Astrocyte (in vitro differentiated cells and primary cell): ENCODE measurements at places on chromosomes 12 and 14.

- no peak for DNase-seq
Observed at GRCh38 chr12:47264951-47265350, 185.2 kb upstream of the AMIGO2 start.

DNA sequence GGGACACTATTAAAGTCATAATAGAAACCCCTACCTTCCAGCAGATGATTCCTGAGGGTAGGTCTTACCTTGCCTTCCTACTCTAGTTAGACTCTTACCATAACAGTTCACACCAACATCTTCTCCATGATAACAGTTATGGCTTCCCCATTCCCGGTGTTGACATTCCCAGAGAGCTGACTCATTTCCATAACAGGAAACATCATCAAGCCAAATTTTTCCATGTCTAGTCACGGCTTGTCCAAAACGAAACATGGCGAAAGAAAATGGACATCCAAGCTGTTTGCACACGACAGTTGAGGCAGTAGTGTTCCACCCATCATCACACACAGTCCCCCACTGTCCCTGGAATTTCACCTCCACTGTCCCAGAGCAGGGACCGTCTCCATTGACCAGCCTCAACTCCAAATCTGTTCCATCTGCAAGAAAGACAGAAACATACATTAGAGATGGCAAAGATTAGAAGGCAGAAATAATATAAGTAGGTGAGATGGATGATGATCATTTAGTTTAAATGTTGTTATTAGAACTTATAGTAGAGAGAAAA is 10.6 kb downstream of the CD163L1 start:
- peak; percentile 66 for DNase-seq

DNA sequence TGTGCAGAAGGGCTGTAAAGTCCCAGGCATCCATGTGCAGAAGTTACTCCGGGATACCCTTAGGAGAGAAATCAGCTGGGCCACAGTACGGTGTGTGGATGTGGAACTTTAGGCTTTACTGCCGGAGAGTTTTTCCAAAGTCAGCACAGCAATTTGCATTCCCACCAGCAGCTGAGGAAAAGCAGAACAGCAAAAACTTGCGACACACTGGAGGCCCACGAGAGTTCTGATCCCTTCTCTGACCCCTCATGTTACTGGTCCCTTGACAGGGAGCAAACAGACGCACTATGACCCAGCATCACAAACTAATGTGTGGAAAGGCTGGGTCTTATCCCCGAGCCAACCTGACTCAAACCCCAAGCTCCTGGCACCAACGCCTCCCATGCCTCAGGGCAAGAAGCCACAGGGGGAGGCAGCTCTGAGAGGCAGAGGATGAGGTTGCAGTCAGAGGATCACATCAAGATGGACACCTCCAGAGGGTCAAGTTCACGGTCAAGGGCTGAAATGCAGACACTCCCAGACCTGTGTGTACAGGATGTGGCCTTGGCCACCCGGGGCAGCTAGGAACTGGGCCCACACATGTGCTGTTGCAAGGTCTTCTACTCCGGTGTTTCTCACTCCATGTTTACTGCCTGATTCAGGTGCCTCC is 38.6 kb downstream of the CCDC88C start:
- no peak for DNase-seq

GRCh38 chr14:50087341-50088116 is 28.8 kb downstream of the VCPKMT start:
- DNase-seq, result no peak

- DNase-seq, result peak; percentile 89
Observed at GRCh38 chr14:79598339-79598738, 613.0 kb downstream of the DIO2 start.

GRCh38 chr12:41856228-41856627 is 288.4 kb downstream of the GXYLT1 start:
- DNase-seq, result no peak

GRCh38 chr14:71290960-71291466 is 383.8 kb downstream of the PCNX1 start:
- DNase-seq, result peak; percentile 91

- no peak for DNase-seq
Observed at GRCh38 chr12:123879101-123879500, 93.5 kb downstream of the CCDC92 start.

- no peak for DNase-seq
Observed at GRCh38 chr14:82897469-82898308, 1364.0 kb upstream of the SEL1L start.

DNA sequence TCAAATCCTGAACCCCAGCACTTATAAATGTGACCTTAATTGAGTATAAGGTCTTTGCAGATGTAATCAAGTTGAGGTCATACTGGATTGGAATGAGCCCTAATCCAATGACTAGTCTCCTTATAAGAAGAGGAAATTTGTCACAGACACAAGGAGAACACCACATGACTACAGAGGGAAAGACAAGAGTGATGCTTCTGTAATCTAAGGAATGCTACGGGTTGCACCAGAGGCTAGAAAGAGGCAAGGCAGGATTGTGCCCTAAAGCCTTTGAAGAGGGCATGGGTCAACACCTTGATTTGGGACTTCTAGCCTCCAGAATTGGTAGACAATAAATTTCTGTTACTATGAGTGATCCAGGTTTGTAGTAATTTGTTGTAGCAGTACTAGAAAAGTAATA is 135.0 kb downstream of the FOXG1 start:
- DNase-seq, result no peak

GRCh38 chr12:86376052-86376451 is 119.9 kb upstream of the MGAT4C start:
- no peak for DNase-seq

DNA sequence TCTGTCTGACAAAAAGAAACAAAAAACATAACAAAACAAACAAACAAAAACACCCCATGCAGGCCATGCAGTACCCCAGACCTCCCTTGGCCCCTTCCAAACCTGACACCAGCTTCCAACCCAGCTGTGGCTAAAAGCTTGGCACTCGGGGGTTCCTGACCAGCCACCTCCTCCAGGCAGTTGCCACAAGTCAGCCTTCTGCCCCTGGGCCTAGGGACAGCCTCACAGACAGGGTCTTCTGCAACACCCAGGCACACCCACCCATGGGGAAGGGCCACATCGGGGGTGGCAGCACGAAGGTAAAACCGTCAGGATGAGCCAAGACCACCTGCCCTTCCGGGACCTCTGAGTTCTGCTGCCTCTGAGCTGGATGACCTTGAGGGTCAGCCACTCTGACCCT is 10.7 kb upstream of the TMEM119 start:
- DNase-seq, result no peak

DNA sequence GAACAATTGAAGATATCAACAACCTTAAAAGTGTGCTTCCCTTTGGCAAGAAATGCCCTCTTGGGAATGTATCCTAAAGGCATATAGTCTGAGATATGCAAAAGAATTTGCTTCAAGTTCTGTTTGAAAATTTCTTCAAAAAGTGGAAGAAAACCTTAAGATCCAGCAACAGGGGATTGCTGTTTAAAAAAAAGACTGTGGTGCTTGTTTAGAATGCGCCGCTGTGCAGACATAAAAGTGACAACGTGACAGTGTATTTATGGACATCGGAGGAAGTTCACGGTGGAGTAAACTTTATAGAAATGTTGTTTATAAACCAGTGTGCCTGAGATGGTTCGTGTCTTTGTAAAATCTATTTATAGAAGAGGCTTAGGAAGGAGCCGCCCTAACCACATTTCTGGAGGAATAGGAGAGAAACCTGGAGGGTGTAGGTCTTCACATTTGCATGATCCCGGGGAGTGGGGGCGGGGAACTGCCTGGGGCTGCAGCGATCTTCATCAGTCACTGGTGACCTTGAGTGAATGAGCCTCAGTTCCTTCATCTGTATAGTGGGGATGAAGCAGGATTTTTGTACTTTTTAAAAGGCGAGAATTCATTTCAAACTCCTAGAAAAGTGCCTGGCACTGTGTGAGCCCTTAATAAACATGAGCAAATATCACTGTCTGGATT is 27.5 kb downstream of the ADGRD1 start:
- no peak for DNase-seq

DNA sequence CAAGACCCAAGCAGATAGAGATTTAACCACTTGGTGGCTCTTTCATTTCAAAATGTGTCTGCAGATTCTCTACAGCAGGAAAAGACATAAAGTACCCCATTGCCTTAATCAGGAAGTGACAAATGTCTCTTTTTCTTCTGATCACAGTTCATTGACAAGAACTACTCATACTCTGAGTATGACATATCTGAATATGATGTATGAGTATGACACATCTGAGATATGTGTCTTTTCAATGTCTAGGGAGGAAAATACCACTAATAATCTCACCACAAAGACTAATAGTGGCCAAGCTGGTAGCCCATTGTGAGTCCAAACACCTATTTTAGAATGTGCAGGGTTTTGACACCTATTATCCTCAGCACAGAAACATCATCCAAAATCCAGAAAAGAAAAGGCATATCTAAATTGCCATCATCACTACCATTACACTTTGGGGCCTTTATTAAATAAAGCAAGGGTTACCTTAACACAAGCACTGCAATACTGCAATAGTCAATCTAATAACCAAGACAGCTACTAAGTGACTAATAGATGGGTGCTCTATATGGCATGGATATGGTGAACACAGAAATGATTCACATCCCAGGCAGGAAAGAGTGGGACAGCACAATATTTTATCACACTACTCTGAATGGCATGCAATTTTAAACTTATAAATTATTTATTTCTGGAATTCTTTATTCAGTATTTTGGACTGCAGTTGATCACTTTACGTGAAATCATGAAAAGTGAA is 243.7 kb upstream of the FAR2 start:
- DNase-seq, result no peak

DNA sequence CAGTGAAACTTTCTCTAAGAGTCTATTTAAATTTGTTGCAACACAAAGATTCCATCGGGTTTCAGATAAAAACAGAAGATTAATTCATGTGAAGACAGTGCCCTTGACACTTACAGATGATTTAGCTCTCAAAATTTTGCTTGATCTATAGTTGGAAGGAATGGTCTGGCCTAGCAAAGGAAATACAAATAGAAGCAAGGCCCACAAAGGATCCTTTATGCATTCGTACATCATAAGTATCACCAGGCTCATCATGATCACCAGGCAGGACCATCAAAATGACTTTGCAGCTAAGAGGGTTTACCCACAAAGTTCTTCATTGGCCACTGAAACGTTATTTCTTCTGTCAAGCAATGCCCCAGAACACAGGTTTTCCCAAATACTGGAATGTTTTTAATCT is 24.8 kb downstream of the JKAMP start:
- DNase-seq, result no peak

- no peak for DNase-seq
Observed at GRCh38 chr14:77231721-77232120, 39.3 kb downstream of the NGB start.

DNA sequence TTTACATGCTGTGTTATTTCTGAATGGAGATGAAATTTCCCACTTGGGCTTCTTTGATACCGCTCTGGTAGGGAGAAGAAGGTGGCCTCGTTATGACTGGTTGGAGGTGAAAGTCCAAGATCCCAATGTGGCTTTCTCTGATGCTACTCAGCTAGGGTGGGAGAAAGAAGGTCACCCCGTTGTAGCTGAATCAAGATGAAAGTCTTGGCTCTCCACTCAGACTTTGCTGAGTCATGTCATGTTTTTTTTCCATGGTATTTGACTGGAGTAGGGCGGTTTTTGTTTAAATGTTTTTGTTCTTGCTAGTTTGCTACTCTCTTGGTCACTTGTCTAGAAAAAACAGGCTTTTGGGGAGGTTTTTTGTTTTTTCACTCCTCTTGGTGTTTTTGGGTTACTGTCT is 2.4 kb upstream of the PDE6H start:
- no peak for DNase-seq

GRCh38 chr12:75725521-75726111 is 214.2 kb upstream of the KRR1 start:
- peak; percentile 71 for DNase-seq

- peak; percentile 39 for DNase-seq
Observed at GRCh38 chr12:90858252-90858651, 96.7 kb downstream of the CCER1 start.

- no peak for DNase-seq
Observed at GRCh38 chr14:62125793-62126192, 363.6 kb downstream of the SNAPC1 start.

DNA sequence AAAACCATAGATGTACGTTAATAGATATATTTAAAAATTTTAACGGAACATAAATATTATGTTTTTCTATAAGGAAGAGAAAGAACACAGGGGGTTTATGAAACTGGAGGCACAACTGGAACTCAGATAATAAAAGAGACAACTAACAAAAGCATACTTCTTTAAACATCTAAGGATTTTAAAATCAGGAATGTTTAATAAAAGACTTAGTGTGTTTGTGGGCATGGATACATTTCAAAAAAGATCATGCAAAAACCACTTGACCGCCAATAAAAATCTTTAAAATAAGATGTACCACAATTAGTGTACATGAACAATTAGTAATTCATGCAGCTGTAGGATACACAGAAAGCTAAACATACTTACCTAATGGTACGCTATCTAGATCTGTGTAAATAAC is 113.0 kb downstream of the KIF21A start:
- no peak for DNase-seq

- no peak for DNase-seq
Observed at GRCh38 chr12:2150833-2151232, 98.0 kb downstream of the CACNA1C start.

GRCh38 chr12:32535288-32535999 is 136.1 kb downstream of the FGD4 start:
- peak; percentile 58 for DNase-seq

DNA sequence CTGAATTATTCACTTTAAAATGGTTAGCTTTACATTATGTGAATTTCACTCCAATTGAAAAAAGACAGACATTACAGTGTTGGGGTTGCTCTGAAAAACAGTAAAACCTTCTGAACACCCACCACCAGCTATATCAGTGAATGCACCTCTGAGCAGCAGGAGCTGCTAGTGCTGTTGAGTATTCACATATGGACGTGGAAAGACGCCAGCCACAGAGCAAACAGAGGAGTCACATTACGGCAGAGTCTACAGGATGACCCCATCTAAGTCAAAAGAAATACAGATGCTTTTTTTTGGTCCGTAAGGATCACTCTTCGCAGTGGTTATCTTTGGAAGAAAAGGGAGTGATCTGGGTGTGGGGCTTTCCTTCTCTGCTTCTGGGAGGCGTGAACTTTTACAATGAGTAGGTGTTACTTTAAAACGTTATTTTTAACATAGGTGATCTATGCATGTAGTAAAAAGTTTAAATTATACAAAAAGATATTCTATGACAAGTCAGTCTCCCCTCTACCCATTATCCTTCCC is 4.5 kb downstream of the HVCN1 start:
- DNase-seq, result no peak

DNA sequence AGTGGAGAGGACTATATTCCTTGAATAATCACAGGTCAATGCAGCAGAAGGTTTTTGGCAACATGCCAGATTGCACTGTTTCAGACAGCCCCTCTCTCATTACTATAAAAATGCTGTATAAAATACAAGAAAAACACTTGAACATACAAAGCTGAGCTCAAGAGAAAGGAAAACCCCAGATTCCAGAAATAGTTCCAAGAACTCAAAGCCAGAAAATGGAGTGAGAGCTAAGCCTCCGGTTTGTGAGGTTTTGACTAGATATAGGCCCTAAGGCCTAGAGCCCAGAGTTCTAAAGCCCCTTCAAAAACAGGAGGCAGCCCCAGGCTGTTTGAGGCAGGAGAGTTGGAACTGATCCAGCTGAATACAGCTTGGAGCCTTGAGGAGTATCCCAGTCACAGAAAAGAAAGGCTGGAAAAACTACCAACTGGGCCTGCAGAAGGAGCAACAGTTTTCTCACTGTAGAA is 29.4 kb upstream of the ACTN1 start:
- peak; percentile 69 for DNase-seq

GRCh38 chr14:101878211-101878821 is 86.1 kb upstream of the DYNC1H1 start:
- DNase-seq, result no peak
